ENCODE measurements at places on chromosomes 3 and 15.

DNA sequence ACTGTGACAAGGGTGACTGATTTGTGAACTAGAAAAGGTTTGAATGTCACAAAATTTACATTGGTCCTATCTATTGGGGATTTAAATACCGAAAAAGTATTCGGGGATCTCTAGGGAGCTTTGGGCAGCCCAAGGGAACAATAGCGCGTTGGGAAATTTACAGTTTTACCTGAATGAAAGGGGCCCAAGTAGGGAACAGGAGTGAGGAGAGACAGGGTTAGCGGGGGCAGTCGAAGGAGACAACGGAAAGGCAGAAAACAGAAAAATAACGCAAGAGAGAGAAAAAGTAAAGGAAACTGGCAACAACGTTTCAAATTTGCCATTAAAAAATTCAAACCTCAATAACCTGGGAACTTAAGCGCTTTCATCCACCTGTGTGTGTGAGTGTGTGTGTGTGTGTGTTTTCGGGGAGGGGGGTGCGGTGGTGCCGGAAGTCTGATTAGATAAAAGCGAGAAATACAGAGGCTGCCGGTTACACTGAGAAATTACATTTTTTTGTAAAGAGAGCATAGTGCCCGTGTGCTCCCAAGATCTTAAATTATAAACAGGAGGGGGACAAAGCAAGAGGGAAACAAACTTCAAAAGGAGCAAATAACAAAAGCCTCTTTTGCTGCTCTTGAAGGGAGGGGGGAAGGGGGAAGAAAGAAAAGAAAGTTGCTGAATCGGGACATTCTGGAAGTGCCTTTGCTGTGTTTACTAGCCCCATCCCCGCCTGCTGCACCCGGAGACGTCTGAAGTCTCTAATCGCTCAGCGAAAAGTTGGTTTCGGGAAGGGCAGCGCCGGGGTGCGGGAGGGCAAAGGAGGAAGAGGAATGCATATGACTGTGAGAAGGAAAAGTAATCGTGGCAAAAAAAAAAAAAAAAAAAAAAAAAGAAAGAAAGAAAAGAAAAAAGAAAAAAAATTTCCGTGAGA lies 721 bp upstream of the ZIC1 start:
- no peak for DNase-seq

DNA sequence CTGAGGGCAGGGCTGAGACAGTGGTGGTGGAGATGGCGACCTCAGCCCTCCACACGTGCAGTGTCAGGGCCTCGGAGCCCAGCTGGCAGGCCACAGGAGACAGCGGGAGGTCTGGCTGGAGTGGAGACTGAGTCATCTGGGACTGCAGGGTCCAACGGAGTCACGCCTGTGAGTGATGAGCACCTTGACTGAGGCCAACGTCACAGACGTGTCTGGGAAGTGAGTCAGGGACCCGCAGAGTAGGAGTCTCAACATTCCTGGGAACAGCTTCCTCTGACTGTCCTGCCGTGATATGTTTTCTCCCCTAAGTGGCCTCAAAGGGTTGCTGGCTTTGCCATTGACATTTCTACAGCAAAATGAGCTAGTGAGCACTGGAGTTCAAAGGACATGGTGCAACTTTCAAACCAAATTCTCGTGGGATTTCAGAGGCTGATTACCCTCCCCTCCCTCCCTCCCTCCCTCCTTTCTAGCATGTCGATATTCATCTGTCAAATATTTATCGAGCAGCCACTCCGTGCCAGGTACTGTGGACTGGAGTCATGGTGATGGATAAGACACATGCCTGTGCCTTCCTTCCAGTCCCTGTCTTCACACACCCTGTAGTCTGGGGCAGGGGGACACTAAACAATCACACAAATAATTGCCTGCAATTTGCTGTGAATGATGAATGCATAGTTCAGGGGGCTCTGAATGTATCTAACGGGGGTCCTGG lies 53.3 kb upstream of the AMOTL2 start:
- no peak for DNase-seq

GRCh38 chr3:126523745-126524428 lies at the start of gene CHST13:
CHST13 (plus strand) TSS chr3:126524155; CDS start chr3:126524333, 178 bp downstream.
- peak; percentile 42 for DNase-seq

- DNase-seq = no peak
Measured at GRCh38 chr15:99850517-99850916, 117.3 kb upstream of the LYSMD4 start.

GRCh38 chr3:66557170-66557569 lies 56.3 kb upstream of the LRIG1 start:
- DNase-seq = no peak

GRCh38 chr15:42084465-42085235 lies 9.7 kb downstream of the PLA2G4D start:
- DNase-seq = peak; percentile 82

DNA sequence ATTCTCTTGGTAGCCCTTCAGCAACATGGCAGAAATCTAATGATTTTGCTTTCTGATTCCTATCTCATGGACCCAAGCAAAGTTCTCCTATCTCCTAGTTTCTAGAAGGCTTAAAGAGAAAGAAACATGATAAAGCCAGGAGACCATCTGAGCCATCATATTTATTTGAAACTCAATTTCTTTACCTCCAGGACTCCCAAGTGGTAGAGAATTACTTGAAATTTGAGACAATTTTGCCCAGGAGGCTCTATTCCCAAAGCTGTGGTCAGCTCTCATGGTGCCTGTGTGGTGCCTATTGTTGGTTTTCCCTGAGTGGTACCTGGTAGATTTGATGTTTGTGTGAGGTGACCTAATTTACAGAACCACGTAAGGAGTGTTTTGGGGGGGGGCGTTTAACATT lies 38.8 kb downstream of the CHP1 start:
- DNase-seq = no peak

- DNase-seq = no peak
Measured at GRCh38 chr3:19190126-19190525, 41.8 kb downstream of the KCNH8 start.

DNA sequence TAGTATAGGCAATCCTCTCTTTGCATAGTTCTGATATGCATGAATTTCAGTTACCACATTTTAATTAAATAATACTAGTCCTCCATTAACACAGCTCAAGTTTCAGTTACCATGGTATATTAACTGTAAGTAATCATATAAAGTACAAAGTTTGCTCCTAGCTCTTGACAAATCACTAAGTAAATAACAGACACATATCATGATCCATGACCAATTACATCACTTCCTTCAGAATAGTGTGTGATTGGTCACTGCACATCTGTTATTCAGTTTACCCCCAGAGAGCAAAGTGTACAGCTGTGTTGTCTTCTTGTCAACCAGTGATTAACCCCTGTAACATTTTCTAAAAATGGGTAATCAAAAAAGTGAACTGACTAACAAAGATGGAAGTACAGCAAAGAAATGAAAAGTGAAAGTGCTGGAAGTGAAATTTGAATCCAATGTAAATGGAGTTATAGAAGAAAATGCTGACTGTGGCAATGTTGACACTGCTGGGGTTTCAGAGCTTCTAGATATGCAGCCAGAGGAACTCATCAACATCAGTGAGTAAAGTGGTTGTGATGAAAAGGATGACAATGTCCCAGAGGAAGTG lies 30.2 kb upstream of the LEKR1 start:
- no peak for DNase-seq

DNA sequence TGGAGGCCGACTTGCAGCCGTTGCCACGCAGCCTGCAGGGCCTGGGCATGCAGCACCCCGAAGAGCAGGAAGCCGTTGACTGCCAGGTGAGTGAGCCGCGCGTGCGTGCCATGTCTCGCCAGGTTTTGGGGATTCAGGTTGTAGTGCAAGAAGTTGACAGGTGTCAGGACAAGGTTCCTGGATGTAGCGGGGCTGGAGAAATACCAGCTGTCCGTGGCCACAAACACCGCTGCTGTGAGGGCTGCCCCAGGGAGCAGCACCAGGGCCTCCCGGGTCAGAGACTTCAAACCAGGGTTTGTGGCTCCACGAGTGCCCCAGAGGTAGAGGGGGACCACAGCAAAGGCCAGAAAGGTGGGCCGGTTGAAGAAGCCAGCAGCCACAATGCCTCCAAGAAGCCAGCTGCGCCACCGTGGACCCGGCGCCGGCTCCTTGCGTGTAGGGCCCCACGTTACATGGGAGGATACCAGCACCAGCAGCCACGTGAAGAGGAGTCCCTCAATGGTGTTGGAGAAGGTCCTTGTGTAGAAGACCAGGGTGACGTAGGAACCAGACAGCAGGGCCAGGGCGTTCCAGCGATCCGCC lies 5.6 kb upstream of the NCBP2 start:
- DNase-seq = no peak

GRCh38 chr3:144791034-144791433 lies 819.4 kb downstream of the DIPK2A start:
- DNase-seq = no peak

DNA sequence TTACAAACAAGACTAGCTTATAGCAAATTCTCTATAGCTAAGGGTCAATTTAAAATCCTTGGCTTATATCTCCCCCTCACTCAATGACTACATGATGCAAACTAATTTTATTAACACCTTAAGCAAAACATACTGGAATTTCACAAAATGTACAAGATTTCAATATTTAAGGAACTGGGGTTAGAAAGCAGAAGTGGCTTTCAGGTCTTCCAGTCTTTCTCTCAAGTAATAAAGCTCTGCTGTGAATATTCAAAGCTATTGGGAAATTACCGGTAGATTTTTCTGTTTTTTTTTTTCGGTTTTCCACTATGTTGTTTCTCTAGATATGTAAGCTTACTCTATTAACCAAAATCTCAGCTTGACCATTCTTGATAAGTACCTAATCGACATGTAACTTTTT lies 3.9 kb downstream of the EPM2AIP1 start:
- no peak for DNase-seq

- no peak for DNase-seq
Measured at GRCh38 chr3:102670986-102671385, 236.2 kb downstream of the ZPLD1 start.

GRCh38 chr3:166783206-166783605 lies 596.9 kb downstream of the ZBBX start:
- no peak for DNase-seq

DNA sequence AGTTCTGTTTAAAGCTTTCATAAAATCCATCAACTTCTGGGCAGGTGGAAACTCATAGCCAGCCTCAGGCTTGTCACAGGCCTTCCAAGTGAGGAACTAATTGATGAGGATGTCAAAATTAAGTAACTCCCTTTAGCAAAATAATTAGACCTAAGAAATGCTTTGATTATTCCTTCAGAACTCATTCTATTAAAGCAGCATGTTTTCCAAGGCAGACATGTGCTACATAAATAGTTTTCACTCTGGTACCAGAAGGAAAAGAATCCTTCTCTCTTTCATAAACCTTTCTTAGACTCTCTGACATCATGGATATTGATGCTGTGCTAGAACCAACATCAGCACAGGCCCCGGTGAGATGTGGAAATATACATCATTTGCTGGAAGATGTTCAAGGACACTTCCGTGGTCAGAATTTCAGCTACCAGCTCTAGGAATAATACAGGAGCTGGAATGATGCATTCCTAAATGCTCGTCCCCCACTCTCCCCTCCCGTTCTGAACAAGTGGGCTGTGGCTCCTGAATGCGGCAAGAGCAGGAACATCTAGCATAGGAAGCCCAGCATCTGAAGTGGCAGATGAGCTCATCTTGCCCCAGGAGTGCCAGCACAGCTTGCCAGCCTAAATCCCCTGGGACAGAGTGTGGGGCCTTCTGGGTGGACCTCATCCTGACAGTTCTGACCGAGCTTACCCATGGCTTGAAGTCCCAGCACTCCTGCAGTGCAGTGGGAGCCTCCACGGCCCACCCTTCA lies 82.4 kb downstream of the WWTR1 start:
- no peak for DNase-seq

- no peak for DNase-seq
Measured at GRCh38 chr3:146550743-146551510, 6.5 kb upstream of the PLSCR1 start.

DNA sequence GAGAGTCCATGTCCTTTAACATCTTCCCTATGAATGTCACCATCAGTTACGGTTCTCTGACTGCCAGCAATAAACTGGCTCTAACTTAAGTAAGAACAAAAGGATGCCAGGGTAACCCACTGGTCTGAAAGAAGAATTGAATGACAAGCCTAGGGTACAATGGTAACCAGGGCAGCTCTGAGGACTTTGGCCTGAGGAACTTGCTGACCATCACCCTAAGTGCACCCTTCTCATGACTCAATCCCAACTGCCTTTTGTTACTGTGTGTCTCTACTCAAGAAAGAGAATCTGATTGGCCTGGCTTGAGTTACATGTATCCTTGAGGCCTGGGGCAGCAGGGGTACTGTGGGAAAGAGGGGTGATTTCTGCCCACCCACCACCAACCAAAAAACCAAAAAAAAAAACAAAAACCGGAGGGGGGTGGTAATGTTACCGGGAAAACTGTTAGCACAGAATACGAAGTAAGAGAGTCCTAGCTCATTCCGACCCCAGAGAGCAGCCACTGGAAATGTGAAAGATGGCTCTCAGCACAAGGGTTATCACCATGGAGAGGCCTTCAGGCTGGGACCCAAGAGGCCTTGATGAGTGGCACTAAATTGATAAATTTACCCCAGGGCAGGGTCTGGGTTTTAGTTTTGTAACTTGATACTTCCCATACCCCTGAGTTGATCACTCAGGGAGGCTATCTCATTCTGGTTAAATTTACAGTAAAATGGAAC lies 9.3 kb upstream of the SLC28A1 start:
- no peak for DNase-seq

- DNase-seq = no peak
Measured at GRCh38 chr3:72947715-72948490, 48.7 kb upstream of the PPP4R2 start.

DNA sequence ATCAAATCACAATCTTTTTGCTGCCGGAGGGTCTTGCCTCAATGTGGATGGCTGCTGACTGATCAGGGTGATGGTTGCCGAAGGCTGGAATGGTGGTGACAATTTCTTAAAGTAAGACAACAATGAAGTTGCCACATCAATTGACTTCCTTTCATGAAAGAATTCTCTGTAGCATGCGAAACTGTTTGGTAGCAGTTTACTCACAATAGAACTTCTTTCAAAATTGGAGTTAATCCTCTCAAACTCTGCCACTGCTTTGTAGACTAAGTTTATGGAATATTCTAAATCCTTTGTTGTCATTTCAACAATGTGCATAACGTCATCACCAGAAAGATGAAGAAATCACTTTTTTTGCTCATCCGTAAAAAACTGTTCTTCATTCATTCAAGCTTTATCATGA lies 65.8 kb downstream of the B3GNT5 start:
- peak; percentile 61 for DNase-seq

DNA sequence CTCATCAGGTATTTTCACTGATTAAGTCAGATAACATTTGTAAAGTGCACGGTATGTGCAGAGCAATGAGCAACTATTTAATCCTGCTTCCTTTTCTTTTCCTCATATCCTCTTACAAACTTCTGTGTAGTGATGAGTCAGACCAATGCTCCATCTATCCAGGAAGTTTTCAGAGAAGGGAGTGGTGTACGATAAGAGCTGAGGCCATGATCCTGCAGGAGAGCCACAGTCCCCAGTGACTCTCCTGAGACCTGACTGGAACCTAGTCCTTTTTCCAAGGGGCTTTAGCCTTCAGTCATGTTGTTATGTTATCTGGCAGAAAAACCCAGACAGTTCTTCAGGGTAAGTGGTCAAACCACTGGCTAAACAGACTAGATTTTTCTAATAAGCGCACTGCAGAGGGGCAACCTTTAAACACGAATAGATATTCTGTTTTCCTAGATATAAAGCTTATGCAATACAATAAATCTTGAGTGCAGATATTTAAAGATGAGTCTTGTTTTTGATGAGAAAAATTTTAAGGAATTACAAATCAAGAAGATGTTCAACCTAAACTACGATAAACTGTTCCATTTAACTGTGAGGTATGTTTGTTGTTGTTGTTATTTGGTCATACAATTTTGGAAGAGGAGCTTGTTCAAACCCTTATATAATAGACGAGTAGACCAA lies 110.5 kb upstream of the RAP2B start:
- no peak for DNase-seq

GRCh38 chr3:194296454-194297263 lies 54.5 kb downstream of the CPN2 start:
- DNase-seq = peak; percentile 86

Measured in HAP-1 (cell line).